A549 treated with DMSO at 1 μM for 4 hours (cell line): ENCODE measurements at places on chromosomes 6 and 20. TPM values are rescaled to one million over a fixed set of nuclear protein-coding genes. Genes with fewer than 3 reads are reported as not detected.

ZNF451 gene
- total RNA-seq: 8.1 to 10.2 TPM (median 10.1 TPM) in 5 replicates

HDGFL1 gene
- total RNA-seq: not detected in 5 replicates

ME1 gene
- total RNA-seq: 41.2 to 49.7 TPM (median 44.9 TPM) in 5 replicates

STAU1 gene
- 59.3 to 68.1 TPM (median 66.9 TPM) in 5 replicates for total RNA-seq

ATP9A gene
- 13.0 to 17.1 TPM (median 16.5 TPM) in 5 replicates for total RNA-seq

TREML2 gene
- not detected in 5 replicates for total RNA-seq

TP53TG5 gene
- not detected in 5 replicates for total RNA-seq

ZC3H12D gene
- total RNA-seq: 0.06 to 0.19 TPM (median 0.11 TPM) in 5 replicates
